ENCODE measurements at places on chromosomes 7 and 10. TPM values are rescaled to one million over a fixed set of nuclear protein-coding genes. Genes with fewer than 3 reads are reported as not detected.

Gene FAM180A
- not detected for total RNA-seq

Gene EPHA1
- total RNA-seq = 0.41 TPM

Gene WDR86
- 49.7 TPM for total RNA-seq

Gene BAMBI
- total RNA-seq = 4.5 TPM

Gene SLC13A1
- total RNA-seq = not detected

Gene ENKUR
- 4.5 TPM for total RNA-seq
